ENCODE measurements at places on chromosomes 2 and 18. TPM values are rescaled to one million over a fixed set of nuclear protein-coding genes. Genes with fewer than 3 reads are reported as not detected.

DNA sequence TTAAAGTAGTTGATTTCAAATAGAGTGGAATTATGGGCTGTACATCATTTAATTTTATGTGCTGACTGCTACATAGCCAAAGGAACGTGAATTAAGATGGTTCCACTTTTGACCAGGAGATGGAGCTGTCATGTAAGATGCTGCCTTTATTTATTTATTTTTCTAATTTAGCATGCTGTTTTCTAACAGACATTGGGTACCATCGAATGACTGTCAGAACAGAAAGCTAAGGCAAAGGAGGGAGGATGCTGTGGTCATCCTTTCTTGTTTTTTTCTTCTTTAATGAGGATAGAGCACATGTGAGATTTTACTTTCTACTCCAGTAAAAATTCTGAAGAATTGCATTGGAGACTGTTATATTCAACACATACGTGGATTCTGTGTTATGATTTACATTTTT is at the start of gene SCN2A:
TSS of gene SCN2A (plus strand) at position 185 of the 400 bp plus-strand sequence. CDS start 56,410 bp downstream, outside the sequence.
- H3K27ac ChIP-seq: no peak within 1 kb of the TSS
- no peaks in the 10 kb centered on the region for H3K4me1 ChIP-seq
- no peaks in the 10 kb centered on the region for H3K27me3 ChIP-seq
- no peak within 1 kb of the TSS for H3K4me3 ChIP-seq
- no peaks in the 10 kb centered on the region for H3K36me3 ChIP-seq
- DNase-seq: no peak

GRCh38 chr2:161122772-161123530 is 37.3 kb upstream of the TANK start:
- no peaks in the 10 kb centered on the region for H3K36me3 ChIP-seq
- no peak for DNase-seq
- peaks cover 35% of the 10 kb centered on the region for H3K4me1 ChIP-seq
- H3K4me3 ChIP-seq: peak overlapping the region; percentile 21

GRCh38 chr18:2707551-2708168 is 52.1 kb downstream of the SMCHD1 start:
- H3K4me1 ChIP-seq: no peaks in the 10 kb centered on the region
- H3K36me3 ChIP-seq: peaks cover 63% of the 10 kb centered on the region
- no peaks in the 10 kb centered on the region for H3K27me3 ChIP-seq
- H3K4me3 ChIP-seq: no peak overlapping the region
- DNase-seq: no peak

DNA sequence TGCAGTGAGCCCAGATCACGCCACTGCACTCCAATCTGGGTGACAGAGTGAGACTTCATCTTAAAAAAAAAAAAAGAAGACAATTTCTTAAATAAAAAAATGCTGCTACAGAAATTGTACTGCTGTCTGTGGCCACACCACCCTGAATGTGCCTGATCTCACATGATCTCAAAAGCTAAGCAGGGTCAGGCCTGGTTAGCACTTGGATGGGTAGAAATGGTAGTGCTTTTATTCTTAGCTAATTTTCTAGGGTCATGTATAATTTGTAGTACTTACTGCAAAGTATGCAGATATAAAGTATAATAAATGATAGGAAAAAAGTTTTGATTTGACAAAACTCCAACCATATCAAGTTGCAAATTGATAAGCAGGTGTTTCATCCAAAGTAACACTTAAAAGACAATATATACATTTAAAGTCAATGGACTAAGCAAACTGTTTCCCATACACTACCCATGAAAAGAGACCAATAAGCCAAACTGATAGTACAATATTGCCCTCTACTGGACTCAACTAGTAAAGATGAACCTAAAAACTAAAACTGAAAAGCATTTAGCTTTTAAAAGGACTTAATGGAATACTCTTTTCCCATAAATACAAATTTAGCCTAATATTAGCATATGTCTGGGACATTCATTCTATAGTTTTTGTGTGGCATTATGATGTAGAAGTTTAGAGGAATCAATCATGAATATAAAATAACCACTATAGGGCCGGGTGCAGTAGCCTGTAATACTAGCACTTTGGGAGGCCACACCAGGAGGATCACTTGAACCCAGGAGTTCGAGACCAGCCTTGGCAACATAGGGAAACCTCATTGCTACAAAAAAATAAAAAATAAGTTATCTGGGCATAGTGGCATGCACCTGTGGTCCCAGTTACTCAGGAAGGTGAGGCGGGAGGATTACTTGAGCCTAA is 18.6 kb upstream of the PEX13 start:
- peaks cover 4% of the 10 kb centered on the region for H3K4me1 ChIP-seq
- H3K27me3 ChIP-seq: no peaks in the 10 kb centered on the region
- no peak overlapping the region for H3K4me3 ChIP-seq
- no peak for DNase-seq
- H3K27ac ChIP-seq: no peak overlapping the region
- H3K36me3 ChIP-seq: no peaks in the 10 kb centered on the region

- no peaks in the 10 kb centered on the region for H3K4me1 ChIP-seq
- DNase-seq: peak; percentile 6
- no peaks in the 10 kb centered on the region for H3K27me3 ChIP-seq
- no peak overlapping the region for H3K4me3 ChIP-seq
Measured at GRCh38 chr18:50696929-50697328, 122.9 kb downstream of the MRO start.

DNA sequence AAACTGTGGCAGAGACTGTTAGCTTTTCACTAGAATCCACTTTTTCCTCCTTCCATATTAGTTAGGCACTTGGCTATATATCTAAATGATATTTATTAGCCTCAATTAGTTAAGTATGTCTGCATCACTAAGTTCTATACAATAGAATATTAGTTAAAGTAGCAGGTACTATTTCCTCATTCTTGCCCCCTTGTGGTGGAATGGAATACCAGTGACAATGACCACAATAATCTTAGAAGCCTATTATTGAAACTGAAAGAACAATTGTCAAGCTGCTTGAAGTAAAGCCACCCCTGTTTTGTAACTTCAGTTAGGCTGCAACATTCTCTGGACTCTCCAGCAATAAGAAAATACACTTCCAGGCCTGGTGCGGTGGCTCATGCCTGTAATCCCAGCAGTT is 476.3 kb upstream of the VWC2L start:
- H3K27me3 ChIP-seq: no peaks in the 10 kb centered on the region
- H3K27ac ChIP-seq: no peak overlapping the region
- no peaks in the 10 kb centered on the region for H3K4me1 ChIP-seq
- no peaks in the 10 kb centered on the region for H3K36me3 ChIP-seq
- H3K4me3 ChIP-seq: no peak overlapping the region
- DNase-seq: no peak

DNA sequence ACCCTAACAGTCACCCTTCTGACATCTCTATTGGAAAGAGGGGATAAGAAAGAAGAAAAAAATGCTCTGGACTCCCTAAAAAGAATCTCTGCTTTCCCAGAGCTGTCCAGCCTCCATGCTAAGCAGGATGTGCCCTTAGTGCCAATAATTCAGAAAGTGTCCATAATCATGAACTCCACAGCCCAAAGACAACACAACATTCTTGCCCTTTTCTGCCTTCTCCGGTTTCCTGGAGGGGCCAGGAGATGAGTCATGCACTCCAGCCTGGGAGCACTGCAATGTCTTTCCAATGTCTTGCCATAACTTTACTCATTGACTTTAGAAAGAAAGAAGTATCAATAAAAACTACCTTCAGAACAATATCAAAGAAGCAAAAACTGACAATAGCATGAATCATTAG is 44.0 kb downstream of the KLF7 start:
- DNase-seq: no peak
- H3K36me3 ChIP-seq: peaks cover 14% of the 10 kb centered on the region
- no peaks in the 10 kb centered on the region for H3K27me3 ChIP-seq
- peaks cover 25% of the 10 kb centered on the region for H3K4me1 ChIP-seq
- H3K4me3 ChIP-seq: no peak overlapping the region

DNA sequence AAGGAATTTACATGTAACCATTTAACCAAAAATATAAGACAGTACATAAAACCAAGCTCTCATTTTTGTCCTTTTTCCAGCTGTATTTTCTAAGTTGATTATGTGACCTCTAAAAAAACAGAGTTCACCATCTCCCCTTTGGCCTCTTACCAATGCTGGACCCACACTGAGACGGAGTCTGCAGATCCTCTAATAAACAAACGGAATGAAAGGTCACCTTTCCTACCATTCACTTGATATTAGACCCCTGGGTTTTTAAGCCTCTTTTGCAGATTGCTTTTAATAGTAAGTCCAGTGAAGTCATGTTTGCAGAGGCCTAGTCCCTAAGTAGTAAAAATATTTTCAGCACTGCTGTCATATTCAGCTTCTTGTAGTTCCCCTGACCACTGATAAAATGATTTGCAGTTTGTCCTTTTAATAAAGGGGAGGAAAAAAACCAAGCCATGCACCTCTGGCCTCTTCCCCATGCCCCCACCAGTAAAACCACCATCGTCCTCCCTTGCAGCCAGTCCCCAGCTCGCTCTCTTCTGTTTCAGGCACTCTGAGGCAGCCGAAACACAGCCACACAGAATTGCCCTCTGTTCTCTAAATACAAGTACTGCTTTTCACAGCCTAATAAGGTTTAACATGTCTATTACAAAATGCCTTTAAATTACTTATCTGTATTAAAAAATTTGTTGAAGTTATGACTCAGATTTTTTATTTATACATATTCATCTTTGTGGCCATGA is 427.5 kb downstream of the PARD3B start:
- H3K4me1 ChIP-seq: no peaks in the 10 kb centered on the region
- DNase-seq: no peak
- H3K27me3 ChIP-seq: no peaks in the 10 kb centered on the region
- H3K27ac ChIP-seq: no peak overlapping the region
- H3K4me3 ChIP-seq: no peak overlapping the region

- peaks cover 66% of the 10 kb centered on the region for H3K36me3 ChIP-seq
- H3K4me3 ChIP-seq: no peak overlapping the region
- H3K27me3 ChIP-seq: no peaks in the 10 kb centered on the region
- no peaks in the 10 kb centered on the region for H3K4me1 ChIP-seq
- H3K27ac ChIP-seq: no peak overlapping the region
Measured at GRCh38 chr18:76923485-76924085, 101.2 kb downstream of the ZNF236 start.

- no peak overlapping the region for H3K4me3 ChIP-seq
- H3K27me3 ChIP-seq: no peaks in the 10 kb centered on the region
- H3K36me3 ChIP-seq: no peaks in the 10 kb centered on the region
- no peaks in the 10 kb centered on the region for H3K4me1 ChIP-seq
- no peak overlapping the region for H3K27ac ChIP-seq
- DNase-seq: no peak
Measured at GRCh38 chr2:2831633-2832032, 500.6 kb upstream of the MYT1L start.

GRCh38 chr2:158046121-158046880 is 55.4 kb upstream of the UPP2 start:
- H3K27me3 ChIP-seq: no peaks in the 10 kb centered on the region
- H3K4me1 ChIP-seq: no peaks in the 10 kb centered on the region
- H3K27ac ChIP-seq: no peak overlapping the region
- no peak for DNase-seq
- no peak overlapping the region for H3K4me3 ChIP-seq
- H3K36me3 ChIP-seq: no peaks in the 10 kb centered on the region

- no peaks in the 10 kb centered on the region for H3K36me3 ChIP-seq
- H3K4me3 ChIP-seq: no peak overlapping the region
- no peak for DNase-seq
- peaks cover 2% of the 10 kb centered on the region for H3K4me1 ChIP-seq
- no peaks in the 10 kb centered on the region for H3K27me3 ChIP-seq
- H3K27ac ChIP-seq: no peak overlapping the region
Measured at GRCh38 chr2:150271952-150272802, 215.3 kb downstream of the RND3 start.

- peaks cover under 1% of the 10 kb centered on the region for H3K4me1 ChIP-seq
- no peaks in the 10 kb centered on the region for H3K27me3 ChIP-seq
- H3K4me3 ChIP-seq: no peak overlapping the region
- no peak for DNase-seq
- H3K36me3 ChIP-seq: no peaks in the 10 kb centered on the region
Measured at GRCh38 chr2:215066124-215066523, 72.3 kb downstream of the ABCA12 start.

Gene MALL
- total RNA-seq: 20.8 TPM

Gene LAMA1
- 3.2 TPM for total RNA-seq

Gene MBOAT2
- 49.0 TPM for total RNA-seq

Gene MYCN
- 2.4 TPM for total RNA-seq

Gene CXCR2
- 0.24 TPM for total RNA-seq

Measured in suprapubic skin (tissue), 4 donors.